ENCODE measurements at places on chromosomes 4 and X. TPM values are rescaled to one million over a fixed set of nuclear protein-coding genes. Genes with fewer than 3 reads are reported as not detected.

GRCh38 chrX:9293051-9293496, 171.8 kb upstream of the TBL1X start:
- no peak for DNase-seq

Gene PNMA5
- polyA plus RNA-seq: not detected

Gene GNRHR
- not detected for polyA plus RNA-seq

Gene SLC7A11
- not detected for polyA plus RNA-seq

- DNase-seq: no peak
Measured at GRCh38 chr4:156538210-156538609, 433.4 kb downstream of the PDGFC start.

GRCh38 chr4:181690498-181690897, 552.7 kb upstream of the TENM3 start:
- no peak for DNase-seq

Gene TLR1
- polyA plus RNA-seq: 7.4 TPM

- DNase-seq: no peak
Measured at GRCh38 chr4:7652451-7652881, 217.7 kb upstream of the PSAPL1 start.

Gene HTATSF1
- 40.0 TPM for polyA plus RNA-seq

Gene NDP
- polyA plus RNA-seq: not detected

- DNase-seq: no peak
Measured at GRCh38 chr4:153748378-153748777, 11.4 kb downstream of the RNF175 start.

All from naive thymus-derived CD8-positive, alpha-beta T cell (primary cell).